Spleen (tissue), 13 donors: ENCODE measurements at places on chromosomes 13 and 19. TPM values are rescaled to one million over a fixed set of nuclear protein-coding genes. Genes with fewer than 3 reads are reported as not detected.

- DNase-seq = peak; percentile 90
Observed at GRCh38 chr13:46184277-46184699, 2.3 kb upstream of the LCP1 start.

DNA sequence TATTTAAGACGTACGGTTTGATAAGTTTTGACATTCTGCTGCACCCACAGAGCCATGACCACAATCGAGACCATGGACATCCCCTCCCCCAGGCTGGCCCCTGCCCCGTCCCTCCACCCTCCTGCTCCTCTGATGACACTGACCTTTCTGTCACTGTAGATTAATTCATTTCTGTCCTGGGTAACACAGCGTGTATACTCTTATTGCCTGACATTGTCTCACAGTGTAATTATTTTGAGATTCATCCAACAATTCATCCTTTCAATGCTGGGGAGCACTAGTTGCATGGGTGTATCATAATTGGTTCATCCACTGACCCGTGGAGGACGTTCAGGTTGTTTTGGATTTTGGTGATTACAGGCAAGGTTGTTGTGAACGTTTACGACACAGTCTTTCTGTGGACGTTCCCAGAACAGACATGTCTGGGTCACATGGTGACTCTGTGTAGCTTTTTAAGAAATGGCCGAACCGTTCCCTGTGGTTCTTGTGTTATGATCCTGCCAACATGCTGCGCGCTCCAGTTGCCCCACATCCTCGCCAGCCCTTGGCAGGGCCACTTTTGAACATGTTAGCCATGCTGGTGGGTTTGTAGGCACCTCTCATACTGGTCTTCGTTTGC is 41.9 kb downstream of the C13orf46 start:
- DNase-seq = peak; percentile 6

DNA sequence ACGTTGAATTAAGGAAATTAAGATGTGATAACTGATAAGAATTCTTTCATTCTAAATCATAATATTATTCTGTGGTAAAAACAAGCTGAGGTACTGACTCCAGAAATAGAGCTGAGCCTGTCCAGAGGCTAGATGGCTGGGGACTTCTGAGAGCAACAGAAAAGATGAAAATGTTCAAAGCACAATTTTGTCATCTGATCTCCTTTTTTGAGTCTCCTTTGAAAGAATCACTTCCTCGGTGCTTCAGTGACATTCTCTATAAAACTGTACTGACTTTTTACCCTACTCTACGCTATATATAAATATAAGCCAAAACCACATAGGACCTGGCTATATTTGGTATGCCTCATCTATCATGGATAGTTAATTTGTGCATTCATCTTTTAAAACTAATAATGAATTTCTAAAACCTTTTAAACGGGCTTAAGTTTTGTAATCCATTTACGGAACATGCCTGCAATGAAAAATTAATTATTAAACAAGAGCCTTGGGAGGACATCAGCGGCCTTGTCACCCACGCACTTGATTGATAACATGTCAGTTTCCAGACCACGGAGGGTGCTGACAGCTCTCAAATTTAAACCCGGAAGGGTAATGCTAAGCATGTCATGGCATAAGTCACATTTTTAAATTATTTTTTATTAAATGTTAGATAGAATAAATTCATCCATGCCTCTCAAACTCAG is 235.5 kb downstream of the PCDH9 start:
- DNase-seq = peak; percentile 50

DNA sequence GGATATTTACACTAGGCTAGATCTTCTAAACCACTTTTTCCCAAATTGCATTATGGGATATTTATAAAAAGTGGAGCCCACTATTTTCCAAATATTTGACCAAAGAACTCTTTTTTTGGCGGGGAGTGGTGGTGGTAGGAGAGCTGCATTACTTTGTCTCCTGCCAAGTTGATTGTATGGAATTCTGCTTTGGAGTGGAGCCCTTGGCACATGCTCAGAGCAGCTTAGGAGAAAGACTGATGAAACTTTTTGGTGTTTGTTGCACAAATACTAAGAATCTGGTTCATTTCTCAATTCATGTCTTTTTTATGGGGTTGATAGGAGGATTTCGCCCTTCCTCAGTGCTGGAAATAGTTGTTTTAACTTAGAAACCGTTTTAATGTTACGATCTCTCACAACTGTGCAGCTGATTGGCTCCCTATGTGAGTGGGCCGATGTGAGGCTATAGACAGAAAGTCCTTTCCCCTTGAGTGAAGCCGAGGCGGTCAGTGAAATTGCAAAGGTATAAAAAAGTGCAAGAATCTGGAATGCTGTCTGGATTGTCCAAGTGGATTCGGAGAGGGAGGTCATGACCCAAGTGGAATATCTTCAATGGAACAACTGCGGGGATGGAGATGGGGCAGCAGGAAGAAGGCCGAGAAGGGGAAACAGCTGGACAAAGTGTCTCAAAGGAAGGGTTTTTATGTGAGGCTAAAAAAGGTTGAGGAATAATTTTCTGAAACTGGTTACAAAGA is 415.9 kb downstream of the FGF9 start:
- DNase-seq = no peak

DNA sequence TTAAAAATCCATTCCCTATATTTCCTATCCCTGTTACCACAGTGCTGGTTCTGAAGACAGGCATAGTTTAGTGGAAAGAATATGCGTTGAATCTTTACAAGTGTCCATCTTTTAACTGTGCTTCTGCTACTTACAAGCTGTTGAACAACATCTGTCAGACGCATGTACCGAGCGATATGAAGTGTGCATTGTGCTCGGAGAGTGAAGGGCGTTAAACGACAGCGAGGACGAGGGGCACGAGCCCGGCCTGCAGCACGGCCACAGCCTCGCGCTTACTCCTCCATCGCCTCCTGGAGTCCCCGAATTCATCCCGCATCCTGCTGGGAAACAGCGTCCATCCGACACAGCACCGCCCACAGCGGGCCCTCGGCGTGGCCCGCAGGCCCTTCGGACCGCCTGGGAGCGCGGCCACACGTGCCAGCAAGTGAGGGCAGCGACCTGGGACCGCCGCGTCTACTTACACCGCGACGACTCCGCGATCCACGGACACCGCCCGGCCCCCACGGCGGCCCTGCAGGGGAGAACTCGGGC is 514 bp downstream of the PCID2 start:
- DNase-seq = no peak

- DNase-seq = no peak
Observed at GRCh38 chr19:5397804-5398692, 57.2 kb upstream of the ZNRF4 start.

The CDC42EP5 gene
- total RNA-seq = 14.8 TPM

The IFNL3 gene
- total RNA-seq = not detected
